ENCODE measurements at places on chromosomes 4 and X.

DNA sequence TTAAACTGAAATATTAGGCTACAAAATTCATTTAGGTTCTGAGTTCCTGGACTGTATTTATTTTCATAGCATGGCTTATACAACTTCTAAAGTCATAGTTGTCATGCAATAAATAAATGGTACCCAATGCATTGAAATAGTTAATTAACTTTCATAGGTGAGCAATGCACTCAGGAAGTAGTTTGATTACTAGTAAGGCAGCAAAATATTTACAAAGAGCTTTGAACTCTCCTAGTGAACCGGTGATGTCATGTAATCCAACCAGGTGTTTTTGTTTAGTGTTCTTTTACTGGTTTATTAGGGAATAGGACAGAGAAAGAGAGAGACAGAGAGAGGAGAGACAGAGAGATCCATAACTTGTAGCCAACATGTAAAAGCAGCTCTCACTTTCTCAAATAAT is 228.6 kb upstream of the CTSO start:
- H3K4me1 ChIP-seq, result no peaks in the 10 kb centered on the region
- H3K27me3 ChIP-seq, result no peaks in the 10 kb centered on the region
- H3K27ac ChIP-seq, result no peak overlapping the region

DNA sequence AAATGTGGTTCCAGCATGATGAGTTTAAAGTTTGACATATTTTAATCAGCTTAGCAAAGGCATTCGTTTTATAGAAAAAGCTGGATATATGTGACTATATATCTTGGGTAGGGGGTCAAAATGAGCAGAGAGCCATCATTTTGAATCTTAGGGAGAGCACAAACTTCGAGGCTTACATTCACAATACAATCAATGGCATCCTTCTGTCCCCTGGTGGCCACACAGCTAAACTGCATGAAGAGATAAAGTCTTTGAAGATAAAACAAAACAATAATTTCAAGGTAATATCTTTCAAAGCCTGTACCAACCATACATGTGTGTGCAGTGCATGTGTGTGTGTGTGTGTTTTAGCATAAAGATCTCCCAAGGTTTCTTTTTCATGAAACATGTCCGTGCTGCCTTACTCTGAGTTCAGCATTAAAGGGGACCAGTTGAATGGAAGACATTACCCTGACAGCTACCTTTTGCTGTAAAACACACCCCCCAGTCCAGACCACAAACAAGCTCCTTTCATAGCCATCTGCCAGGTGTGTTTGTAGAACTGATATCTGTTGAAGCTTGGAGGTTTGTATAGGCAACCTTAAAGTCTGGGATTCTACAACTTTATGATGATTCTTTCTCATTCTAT is 22.0 kb downstream of the DYNLT3 start:
- no peak overlapping the region for H3K27ac ChIP-seq
- peaks cover 9% of the 10 kb centered on the region for H3K4me1 ChIP-seq
- H3K27me3 ChIP-seq, result no peaks in the 10 kb centered on the region
- H3K36me3 ChIP-seq, result no peaks in the 10 kb centered on the region
- DNase-seq, result peak; percentile 66

- no peak for DNase-seq
- H3K27me3 ChIP-seq, result no peaks in the 10 kb centered on the region
- H3K4me1 ChIP-seq, result no peaks in the 10 kb centered on the region
- no peak overlapping the region for H3K4me3 ChIP-seq
These were observed 735.3 kb downstream of the PCDH18 start for GRCh38 chr4:136796953-136797352.

GRCh38 chr4:17618926-17619325 is 4.5 kb downstream of the MED28 start:
- no peak overlapping the region for H3K4me3 ChIP-seq
- H3K27ac ChIP-seq, result no peak overlapping the region
- H3K4me1 ChIP-seq, result peaks cover 42% of the 10 kb centered on the region
- no peak for DNase-seq

GRCh38 chrX:65985922-65986588 is 53.8 kb downstream of the VSIG4 start:
- peaks cover 16% of the 10 kb centered on the region for H3K4me1 ChIP-seq
- no peaks in the 10 kb centered on the region for H3K36me3 ChIP-seq
- peak; percentile 70 for DNase-seq
- H3K27ac ChIP-seq, result peak overlapping the region; percentile 25
- no peak overlapping the region for H3K4me3 ChIP-seq

DNA sequence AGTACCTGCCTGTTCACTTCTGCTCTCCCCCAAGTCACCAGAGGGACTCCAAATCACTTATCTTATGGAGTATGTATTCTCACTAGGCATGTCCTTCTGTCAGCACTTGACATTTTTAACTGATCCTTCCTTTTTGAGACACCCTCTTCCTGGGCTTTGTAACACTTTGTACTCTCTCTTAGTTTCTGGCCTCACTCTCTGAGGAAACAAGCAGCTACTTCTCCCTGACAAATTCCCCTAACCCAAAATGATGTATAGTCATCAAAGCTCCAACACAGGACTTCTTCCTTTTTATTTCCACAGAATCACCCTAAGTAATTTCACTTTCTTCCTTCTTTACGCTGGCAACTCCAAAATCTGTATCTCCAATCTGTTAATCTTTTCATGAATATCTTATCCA is 101.8 kb downstream of the ARAP2 start:
- H3K4me1 ChIP-seq, result no peaks in the 10 kb centered on the region
- peaks cover 18% of the 10 kb centered on the region for H3K36me3 ChIP-seq
- no peaks in the 10 kb centered on the region for H3K27me3 ChIP-seq
- H3K4me3 ChIP-seq, result no peak overlapping the region
- no peak for DNase-seq
- no peak overlapping the region for H3K27ac ChIP-seq

DNA sequence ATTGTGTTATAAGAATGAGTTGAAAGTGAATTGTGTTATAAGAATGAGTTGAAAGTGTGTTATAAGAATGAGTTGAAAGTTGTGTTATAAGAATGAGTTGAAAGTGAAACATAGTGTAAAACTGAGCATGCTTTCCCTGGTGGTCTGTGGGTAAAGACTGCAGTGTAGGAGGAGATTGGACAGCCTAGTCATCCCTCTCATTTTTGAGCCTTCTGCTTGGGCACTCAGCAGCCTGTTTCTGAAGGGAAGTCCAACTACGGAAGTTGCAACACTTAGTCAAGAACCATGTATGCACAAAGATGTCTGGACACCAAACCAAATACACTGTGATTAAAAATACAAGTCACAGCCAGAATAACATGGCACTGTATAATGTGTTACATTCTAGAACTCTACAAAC is 72.6 kb downstream of the ANK2 start:
- H3K4me3 ChIP-seq, result no peak overlapping the region
- H3K27ac ChIP-seq, result no peak overlapping the region
- no peak for DNase-seq
- H3K27me3 ChIP-seq, result no peaks in the 10 kb centered on the region

- H3K4me1 ChIP-seq, result no peaks in the 10 kb centered on the region
- H3K36me3 ChIP-seq, result no peaks in the 10 kb centered on the region
- DNase-seq, result no peak
- no peak overlapping the region for H3K4me3 ChIP-seq
These were observed 6.3 kb upstream of the NKX1-1 start for GRCh38 chr4:1412376-1413203.

GRCh38 chr4:146844761-146845160 is 100.9 kb downstream of the TTC29 start:
- no peak for DNase-seq
- no peaks in the 10 kb centered on the region for H3K36me3 ChIP-seq
- H3K4me3 ChIP-seq, result no peak overlapping the region
- H3K4me1 ChIP-seq, result no peaks in the 10 kb centered on the region
- no peak overlapping the region for H3K27ac ChIP-seq
- no peaks in the 10 kb centered on the region for H3K27me3 ChIP-seq

DNA sequence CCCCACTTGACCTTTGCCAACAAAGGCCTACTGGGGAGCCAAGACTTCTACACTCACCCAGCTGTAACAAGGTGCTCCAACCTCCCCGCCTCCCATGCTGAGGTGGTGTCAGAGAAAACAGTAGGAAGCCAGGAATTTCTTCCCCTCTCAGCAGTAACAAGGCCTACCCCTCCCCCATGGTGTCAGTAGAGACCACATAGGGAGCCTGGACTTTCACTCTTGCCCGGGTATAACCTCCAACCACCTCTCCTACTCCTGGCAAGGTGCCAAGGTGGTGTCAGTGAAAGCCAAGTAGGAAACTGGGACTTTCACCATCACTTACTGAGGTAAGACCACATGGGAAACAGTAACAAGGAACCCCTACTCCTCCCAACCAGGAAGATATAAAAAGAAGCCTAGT is 93.1 kb downstream of the SLC16A2 start:
- H3K36me3 ChIP-seq, result no peaks in the 10 kb centered on the region
- no peak overlapping the region for H3K4me3 ChIP-seq
- no peak overlapping the region for H3K27ac ChIP-seq
- DNase-seq, result no peak

DNA sequence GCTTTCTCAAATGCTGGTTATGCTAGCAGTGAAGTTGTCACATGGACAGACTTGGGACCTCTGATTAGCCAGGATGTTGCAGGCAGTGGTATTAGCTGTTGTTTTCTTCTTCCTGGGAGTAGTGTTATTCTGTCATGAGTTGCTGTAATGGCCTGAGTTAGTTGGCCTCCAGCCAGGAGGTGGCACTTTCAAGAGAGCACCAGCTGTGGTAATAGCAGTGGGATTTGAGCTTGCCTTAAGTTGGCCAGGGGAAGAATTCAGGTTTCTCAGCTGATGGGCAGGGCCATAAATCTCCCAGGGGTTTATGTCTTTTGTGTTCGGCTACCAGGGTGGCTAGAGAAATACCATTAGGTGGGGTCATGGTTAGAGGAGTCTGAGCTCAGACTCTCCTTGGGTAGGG is 132.6 kb downstream of the GLUD2 start:
- no peaks in the 10 kb centered on the region for H3K27me3 ChIP-seq
- no peak for DNase-seq
- no peak overlapping the region for H3K4me3 ChIP-seq

- no peak overlapping the region for H3K4me3 ChIP-seq
- no peaks in the 10 kb centered on the region for H3K27me3 ChIP-seq
- no peak overlapping the region for H3K27ac ChIP-seq
- no peaks in the 10 kb centered on the region for H3K4me1 ChIP-seq
- H3K36me3 ChIP-seq, result no peaks in the 10 kb centered on the region
These were observed 117.0 kb downstream of the RNF150 start for GRCh38 chr4:141016117-141016798.

GRCh38 chr4:85579942-85580341 is 105.0 kb downstream of the ARHGAP24 start:
- no peaks in the 10 kb centered on the region for H3K27me3 ChIP-seq
- no peak overlapping the region for H3K27ac ChIP-seq
- DNase-seq, result no peak
- H3K36me3 ChIP-seq, result no peaks in the 10 kb centered on the region
- H3K4me1 ChIP-seq, result no peaks in the 10 kb centered on the region

- no peaks in the 10 kb centered on the region for H3K27me3 ChIP-seq
- no peak overlapping the region for H3K4me3 ChIP-seq
- no peak overlapping the region for H3K27ac ChIP-seq
- H3K36me3 ChIP-seq, result no peaks in the 10 kb centered on the region
- H3K4me1 ChIP-seq, result peaks cover 9% of the 10 kb centered on the region
These were observed 12.5 kb downstream of the KLHL15 start for GRCh38 chrX:24014388-24015018.

GRCh38 chrX:10051866-10052480 is 84.8 kb downstream of the CLDN34 start:
- H3K27ac ChIP-seq, result no peak overlapping the region
- no peak overlapping the region for H3K4me3 ChIP-seq
- DNase-seq, result no peak
- no peaks in the 10 kb centered on the region for H3K27me3 ChIP-seq
- no peaks in the 10 kb centered on the region for H3K36me3 ChIP-seq
- H3K4me1 ChIP-seq, result no peaks in the 10 kb centered on the region

GRCh38 chr4:138841343-138841742 is 174.2 kb upstream of the NOCT start:
- no peak overlapping the region for H3K4me3 ChIP-seq
- no peaks in the 10 kb centered on the region for H3K27me3 ChIP-seq
- H3K4me1 ChIP-seq, result no peaks in the 10 kb centered on the region
- no peak overlapping the region for H3K27ac ChIP-seq
- DNase-seq, result no peak

DNA sequence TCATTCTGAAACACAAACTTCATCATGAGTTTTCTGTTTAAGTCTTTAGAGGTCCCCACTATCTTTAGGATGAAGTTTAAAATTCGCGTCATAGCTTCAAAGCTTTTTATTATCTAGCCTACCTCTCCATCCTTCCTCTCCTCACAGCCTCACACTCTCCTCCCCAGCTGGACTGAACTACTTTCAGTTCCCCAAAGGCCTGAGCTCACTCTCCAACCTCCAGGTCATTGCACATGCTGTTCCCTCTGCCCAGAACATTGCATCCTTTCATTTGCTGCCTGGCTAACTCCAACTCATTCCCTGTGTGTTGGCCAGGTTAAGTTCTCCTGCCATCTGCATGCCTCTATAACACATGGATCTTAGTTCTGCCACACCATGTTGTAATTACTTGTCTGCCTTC is 2.9 kb upstream of the OTUD5 start:
- H3K4me3 ChIP-seq, result no peak overlapping the region
- H3K36me3 ChIP-seq, result no peaks in the 10 kb centered on the region
- no peak for DNase-seq
- peaks cover 21% of the 10 kb centered on the region for H3K4me1 ChIP-seq

DNA sequence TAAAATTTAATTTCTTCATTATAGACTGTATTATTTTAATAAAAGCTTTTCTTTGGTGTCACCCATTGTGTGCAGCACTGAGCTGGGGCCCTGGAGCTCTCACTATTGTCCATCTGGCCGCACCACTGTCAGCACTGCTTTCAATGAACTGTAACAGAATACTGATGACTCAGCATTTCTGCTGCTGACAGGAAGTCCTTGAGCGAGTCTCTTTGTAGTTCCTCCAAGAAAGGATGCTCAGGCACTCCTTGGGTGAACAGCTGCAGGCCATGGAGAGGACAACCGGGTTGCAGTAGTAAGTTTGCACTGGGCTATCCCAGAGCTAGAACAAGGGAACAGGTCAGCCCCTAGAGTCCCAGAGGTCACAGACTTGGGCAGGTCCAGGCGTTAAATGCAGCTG is 81.6 kb downstream of the SORBS2 start:
- H3K4me3 ChIP-seq, result no peak overlapping the region
- no peaks in the 10 kb centered on the region for H3K27me3 ChIP-seq
- no peaks in the 10 kb centered on the region for H3K4me1 ChIP-seq

- no peaks in the 10 kb centered on the region for H3K4me1 ChIP-seq
- no peak overlapping the region for H3K4me3 ChIP-seq
- peaks cover 5% of the 10 kb centered on the region for H3K27me3 ChIP-seq
These were observed 124.4 kb upstream of the SLC34A2 start for GRCh38 chr4:25531272-25531671.

Measured in CD8-positive, alpha-beta memory T cell (primary cell).